ENCODE measurements at places on chromosomes 5 and 9.

- no peak for DNase-seq
These were observed 212.3 kb downstream of the ENC1 start for GRCh38 chr5:74428275-74428674.

GRCh38 chr5:123610665-123611405 lies 98.9 kb downstream of the CSNK1G3 start:
- peak; percentile 57 for DNase-seq

DNA sequence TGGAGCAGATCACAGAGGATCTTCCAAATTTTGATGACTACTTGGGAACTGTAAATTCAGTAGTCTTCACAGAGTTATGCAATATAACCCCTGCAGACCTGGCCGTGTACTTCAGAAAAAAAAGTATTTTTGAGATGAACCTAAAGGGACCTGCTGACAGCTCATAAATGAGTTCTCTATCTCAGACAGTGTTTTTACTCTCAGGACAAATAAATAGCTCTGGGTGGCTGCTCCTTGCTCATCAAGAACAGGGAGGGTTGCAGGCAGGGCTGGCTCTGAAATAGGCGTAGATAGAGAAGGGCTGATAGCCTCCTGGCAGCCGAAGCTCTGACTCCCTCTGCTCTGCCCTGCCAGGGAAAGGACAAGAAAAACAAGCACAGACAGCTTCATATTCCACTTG lies 64.8 kb downstream of the PLAC8L1 start:
- DNase-seq, result no peak

- DNase-seq, result no peak
These were observed 85.1 kb downstream of the MACROH2A1 start for GRCh38 chr5:135313946-135314345.

DNA sequence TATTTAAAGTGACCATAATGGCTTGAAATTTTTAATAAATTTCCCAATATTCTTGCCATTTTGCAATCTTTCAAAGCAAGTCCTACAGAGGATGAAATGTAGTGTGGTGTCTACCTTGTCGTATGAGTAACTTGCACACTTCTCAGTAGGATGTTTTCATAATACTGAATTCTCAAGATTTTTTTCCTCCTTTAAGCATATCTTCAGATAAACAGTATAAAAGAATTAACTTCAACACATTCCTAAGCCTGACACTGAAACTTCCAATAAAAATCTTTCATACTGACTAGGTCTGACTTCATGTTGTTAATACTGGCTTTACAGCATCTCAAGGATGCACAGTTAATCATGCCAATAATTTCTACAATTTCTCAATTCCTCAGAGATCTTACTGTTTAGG lies 62.0 kb downstream of the DROSHA start:
- no peak for DNase-seq

Data from foreskin melanocyte (primary cell).